Immature natural killer cell (primary cell): ENCODE measurements at places on chromosomes 5 and 9.

GRCh38 chr5:132747616-132748440 is 602 bp downstream of the CCNI2 start:
- DNase-seq: no peak

DNA sequence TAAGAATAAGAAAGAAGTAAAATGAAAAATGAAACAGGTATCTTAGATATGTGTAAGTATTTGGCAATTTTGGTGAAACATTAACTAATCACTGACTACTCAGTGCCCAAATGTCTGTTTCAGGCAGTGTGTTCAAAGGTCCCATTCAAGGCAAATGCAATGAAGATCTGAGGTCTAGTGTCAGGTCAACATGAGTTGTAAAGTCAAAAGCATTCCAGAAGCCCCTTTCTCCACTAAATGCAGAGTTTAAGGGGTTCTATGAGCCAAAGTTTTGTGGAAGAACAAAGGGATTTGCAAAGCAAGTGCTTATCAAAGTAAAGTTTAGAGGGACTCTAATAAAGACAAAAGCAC is 71.0 kb upstream of the GPBP1 start:
- DNase-seq: no peak

DNA sequence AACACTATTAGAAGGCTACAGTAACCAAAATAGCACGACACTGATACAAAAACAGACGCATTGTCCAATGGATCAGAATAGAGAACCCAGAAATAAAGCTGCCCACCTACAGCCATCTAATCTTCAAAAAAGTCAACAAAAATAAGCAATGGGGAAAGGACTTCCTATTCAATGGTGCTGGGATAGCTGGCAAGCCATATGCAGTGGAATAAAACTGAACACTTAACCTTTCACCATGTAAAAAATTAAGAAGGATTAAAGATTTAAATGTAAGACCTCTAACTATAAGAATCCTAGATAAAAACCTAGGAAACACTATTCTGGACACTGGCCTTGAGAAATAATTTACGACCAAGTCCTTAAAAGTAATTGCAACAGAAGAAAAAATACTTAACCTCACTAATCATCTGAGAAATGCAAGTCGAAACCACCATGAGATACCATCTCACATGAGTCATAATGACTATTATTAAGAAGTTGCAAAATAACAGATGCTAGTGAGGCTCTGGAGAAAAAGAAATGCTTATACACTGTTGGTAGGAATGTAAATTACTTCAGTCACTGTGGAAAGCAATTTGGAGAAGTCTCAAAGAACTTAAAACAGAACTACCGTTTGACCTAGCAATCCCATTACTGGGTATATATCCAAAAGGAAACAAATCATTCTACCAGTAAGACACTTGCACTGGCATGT is 203.3 kb upstream of the CDH9 start:
- DNase-seq: no peak

DNA sequence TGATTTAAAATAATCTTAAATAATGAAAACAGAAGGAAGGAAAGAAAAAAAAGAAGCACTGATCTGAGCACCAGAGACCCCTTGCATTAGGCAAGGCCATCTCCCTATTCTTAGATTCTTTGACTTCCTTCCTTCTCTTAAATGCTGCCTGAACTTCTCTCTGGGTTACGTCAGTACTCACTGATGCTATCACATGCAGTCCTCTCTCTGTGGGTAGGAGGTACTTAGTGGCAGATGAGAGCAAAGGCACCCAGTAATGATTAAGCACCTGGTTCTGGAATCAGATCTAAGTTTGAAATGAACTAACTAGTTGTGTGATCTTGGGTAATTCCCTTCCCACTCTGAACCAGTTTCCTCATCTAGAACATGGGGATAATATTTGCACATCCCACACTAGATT is 110.3 kb upstream of the TBC1D2 start:
- DNase-seq: no peak

GRCh38 chr5:129906177-129906887 is 2.1 kb downstream of the CHSY3 start:
- no peak for DNase-seq

- DNase-seq: no peak
These were observed 103.3 kb downstream of the CWC27 start for GRCh38 chr5:64872044-64872443.

DNA sequence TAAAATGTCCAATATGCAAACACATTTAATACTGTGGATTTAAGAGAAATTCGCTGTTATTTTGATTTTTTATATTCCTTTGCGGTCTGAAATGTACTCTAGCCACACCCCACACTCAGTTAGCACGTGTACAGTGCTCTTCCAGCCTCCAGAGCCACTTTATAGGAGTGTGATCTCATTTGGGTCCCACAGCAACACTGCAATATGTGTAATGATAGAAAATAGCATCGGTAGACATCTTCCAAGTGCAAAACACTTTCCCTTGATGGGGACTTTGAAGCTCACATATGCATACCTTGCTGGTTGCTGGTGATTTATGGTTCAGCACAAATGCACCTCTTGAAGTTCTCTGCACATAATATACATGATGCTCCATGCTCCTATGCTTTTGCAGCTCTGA is 148.3 kb downstream of the GAS1 start:
- no peak for DNase-seq

DNA sequence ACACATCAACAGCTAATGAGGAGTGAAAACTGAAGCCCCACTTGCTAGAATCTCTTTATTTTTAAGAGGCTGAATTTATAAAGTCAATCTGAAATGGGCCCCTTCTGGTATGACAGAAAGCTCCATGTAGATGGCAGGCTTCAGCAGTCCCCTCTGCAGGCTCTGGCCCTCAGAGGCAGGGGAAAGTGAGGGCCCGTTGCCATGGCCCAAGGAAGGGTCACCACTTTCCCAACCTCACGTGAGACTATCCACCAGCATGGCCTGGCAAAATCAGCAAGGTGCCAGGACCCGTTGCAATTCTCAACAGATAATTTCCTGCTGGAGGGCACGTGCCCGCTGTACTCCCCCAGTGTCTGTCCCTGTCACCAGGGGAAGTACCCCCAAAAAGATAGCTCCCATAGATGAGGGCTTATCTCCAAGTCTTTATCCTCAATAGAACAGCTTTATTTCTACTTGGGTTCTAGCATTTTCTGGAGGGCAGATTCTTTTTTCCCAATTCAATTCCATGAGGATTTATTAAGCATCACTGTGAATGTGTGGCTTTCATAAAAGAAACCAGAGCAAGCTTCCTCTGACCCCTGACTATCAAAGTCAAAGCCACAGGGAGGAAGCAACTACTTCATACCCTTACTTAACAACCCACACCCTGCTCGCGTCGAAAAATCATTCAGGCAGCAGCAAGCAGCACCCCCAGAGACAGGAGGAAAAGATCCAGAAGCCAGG is 85.4 kb upstream of the FSTL4 start:
- DNase-seq: no peak

DNA sequence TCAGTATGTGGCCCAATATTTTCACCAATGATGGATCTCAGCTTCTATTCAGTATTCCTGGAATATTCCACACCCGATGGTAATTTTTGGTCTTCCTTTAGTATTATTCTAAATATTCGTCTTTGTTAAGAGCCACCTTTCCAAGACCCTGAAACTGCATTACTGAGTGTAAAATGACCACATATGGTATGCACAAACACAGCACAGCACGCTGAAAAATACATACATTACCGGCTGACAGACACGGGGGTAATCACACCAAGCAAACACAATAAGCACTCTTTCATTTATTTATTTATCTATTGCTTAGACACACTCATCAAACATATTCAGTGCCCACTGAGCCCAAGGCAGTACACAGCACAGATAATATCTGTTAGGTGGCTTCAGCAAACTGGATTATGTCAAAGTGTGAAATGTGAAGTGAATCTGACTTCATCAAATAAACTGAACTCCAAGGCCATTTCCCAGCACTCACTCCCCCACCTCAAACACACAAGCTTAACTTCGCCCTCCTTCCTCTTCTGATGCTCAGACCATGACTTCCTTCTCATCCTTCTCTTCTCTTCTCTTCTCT is 1637.8 kb upstream of the C9orf72 start:
- no peak for DNase-seq

DNA sequence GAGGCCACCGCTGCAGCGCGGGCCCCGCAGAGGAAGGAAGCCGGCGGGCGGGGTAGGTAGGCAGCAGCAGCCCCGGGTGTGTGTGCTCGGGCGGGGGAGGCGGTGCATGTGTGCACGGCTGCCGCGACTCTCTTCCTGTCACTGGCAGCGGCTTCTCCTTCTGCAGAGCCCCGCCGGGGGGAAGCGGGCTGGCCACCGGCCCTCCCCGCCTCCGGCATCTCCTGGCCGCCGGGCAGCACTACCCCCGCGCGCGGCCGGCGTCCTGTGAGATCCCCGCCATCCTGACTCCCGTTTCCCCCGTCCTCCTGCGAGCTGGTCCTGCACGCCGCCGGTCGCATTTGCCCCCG is 315 bp downstream of the PIK3R1 start:
- no peak for DNase-seq

DNA sequence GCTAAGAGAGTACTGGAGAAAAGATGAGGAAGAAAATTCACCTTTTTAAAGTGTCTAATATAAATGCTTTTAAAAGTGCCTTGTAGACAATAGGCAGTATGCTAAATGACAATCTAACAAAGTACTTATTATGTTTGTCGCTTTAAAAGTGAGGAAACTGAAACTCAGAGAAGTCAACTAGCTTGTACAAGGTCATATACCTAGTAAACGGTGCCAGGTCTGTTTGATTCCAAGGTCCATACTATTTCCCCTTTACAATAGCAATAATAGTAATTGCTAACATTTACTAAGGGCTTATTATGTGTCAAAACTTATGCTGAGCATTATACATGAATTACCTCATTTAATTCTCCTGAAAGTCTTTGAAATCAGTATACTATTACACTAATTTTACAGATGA is 328.6 kb upstream of the SLC24A2 start:
- no peak for DNase-seq

- DNase-seq: no peak
These were observed 14.3 kb downstream of the CDK20 start for GRCh38 chr9:87959916-87960581.

GRCh38 chr5:56917534-56917933 is 8.1 kb downstream of the SETD9 start:
- no peak for DNase-seq

DNA sequence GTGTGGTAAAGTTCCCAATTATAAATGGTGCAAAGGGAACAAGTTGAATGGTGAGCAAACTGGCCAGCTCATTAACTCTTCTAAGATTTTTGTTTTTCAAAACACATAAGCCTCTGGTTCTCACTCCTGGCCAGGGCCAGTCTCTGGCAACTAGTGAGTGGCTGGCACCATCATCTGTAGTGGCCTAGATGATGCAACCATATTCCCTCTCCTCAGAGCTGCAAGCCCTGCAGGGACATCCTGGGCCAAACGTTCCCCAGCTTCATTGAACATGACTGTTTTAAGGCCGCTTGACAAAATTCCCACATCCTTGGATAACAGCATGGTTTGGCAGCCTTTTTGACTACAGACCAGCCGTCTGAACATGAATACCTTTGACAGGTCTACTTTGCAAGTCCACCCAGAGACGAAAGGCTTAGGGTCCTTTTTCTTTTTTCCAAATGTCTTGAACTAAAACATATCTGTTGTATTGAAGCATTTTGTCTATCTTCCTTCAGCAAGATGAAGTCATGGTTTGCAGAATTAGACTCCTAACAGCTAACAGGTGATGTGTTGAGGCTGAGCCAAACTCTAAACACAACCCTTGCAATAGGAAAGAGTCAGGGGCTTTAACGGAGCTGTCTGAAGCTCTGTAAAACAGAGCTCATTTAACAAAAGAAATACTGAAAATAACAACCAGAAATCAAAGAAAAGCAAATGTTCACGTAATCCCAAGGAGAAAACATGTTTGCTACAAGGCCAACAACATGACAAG is 23.8 kb downstream of the MACROH2A1 start:
- no peak for DNase-seq

- no peak for DNase-seq
These were observed 118.1 kb downstream of the NUDT12 start for GRCh38 chr5:103444333-103445038.

DNA sequence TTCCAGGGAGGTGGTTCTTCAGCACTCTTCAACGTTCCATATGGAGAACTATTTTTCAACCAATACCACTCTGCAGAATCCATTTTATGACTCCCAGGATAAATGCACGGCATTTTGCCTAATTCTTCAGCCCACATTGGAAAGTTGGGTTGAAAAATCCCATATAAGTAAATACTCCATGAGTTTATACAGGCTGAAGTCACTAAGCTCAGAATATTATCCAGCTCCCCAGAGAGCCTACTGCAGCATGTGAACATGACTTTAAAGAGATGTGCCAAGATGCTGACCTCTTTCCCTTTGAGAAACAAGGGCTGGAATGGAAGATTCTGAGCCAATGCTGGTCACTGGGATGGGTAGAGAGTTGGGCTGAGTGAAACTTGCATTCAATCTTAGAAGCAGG is 111.9 kb upstream of the SLIT3 start:
- DNase-seq: no peak

- no peak for DNase-seq
These were observed 49.2 kb downstream of the CEMIP2 start for GRCh38 chr9:71719088-71719487.

GRCh38 chr9:133635533-133636531 is at the start of gene DBH:
Gene DBH (plus strand): TSS chr9:133636363. CDS start chr9:133636372, 9 bp downstream.
- no peak for DNase-seq

DNA sequence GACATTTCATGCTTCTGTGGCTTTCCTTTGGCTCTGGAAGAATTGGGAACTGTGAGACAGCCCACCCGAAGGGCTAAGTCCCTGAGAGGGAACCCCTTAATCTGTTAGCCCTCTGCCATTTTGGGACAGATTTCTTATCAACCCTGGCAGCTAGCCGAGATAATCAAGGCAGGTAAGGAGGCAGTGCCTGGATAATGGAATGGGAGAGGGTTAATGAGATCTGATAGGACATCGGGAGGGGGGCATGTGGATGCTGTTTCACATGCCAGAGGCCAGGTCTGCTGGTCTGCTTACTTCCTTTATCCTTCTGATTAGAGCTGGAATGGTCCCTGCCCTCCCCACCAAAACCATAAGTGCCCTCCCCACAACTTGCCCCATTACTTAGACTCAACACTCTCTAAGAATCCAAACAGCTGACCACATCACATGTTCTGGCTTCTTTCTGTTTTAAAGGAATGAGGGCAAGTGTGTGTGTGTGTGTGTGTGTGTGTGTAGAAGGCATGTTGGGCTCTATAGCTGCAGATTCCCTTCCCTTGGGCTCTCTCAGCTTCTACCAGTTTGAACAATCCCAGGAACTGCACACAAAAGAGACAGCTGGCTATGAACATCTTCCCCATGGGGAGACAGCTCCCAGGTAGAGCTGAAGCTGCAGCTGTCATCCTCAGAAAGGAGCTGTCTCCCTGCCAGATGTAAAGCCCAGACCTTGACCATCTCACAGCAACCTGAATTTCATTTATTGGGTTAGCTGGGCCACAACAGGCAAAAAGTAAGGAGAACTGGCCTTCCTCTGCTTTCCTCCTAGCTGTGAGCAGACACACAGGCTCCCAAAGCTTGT is 221.3 kb downstream of the PIK3R1 start:
- DNase-seq: no peak

DNA sequence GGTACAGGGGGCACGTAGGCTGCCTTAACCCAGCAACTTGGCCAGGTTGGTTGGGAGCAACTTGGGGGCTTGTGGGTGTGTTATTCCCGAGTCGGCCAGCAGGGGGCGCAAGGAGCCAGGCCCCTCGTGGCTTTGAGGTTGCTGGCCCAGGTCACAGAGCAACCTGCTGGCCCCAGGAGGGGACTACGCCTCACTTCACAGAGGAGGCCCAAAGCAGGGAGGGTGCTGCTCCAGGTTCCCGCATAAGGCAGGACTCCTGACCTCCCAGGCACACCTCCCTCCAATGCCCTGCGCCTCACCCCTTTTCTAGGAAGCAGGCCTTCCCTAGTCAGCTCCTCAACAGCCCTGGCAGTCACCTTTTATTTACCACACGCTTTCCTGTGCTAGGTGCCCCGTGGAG is 18.1 kb downstream of the KYAT1 start:
- peak; percentile 73 for DNase-seq
